MM.1S (cell line): ENCODE measurements at places on chromosomes 7 and 10.

DNA sequence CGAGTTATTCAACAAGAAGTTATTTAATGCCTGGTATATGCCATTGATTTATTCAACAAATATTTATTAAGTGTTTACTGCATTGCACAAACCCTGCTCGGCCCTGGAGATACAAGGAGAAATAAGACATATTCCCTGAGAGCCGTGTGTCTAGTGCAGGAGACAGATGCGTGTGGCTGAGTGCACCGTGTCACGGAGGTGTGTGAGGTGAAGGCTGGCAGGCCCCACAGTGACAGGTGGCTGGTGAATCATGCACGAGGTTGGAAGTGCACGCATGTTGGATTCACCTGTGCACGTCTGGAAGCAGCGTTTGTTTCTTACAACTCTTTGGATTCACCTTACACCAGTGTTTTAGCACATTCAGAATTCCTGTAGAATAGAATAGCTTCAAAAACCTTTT lies 136.6 kb upstream of the SHH start:
- no peak for DNase-seq

GRCh38 chr10:13567030-13567429 lies 19.7 kb upstream of the PRPF18 start:
- no peak for DNase-seq

GRCh38 chr10:69389827-69390490 lies 26.8 kb downstream of the TACR2 start:
- DNase-seq: no peak

- no peak for DNase-seq
Observed at GRCh38 chr10:132459301-132460003, 62.5 kb downstream of the PWWP2B start.

- no peak for DNase-seq
Observed at GRCh38 chr7:133941496-133941895, 185.6 kb upstream of the LRGUK start.

- DNase-seq: peak; percentile 81
Observed at GRCh38 chr7:45328403-45328981, 170.9 kb downstream of the RAMP3 start.

DNA sequence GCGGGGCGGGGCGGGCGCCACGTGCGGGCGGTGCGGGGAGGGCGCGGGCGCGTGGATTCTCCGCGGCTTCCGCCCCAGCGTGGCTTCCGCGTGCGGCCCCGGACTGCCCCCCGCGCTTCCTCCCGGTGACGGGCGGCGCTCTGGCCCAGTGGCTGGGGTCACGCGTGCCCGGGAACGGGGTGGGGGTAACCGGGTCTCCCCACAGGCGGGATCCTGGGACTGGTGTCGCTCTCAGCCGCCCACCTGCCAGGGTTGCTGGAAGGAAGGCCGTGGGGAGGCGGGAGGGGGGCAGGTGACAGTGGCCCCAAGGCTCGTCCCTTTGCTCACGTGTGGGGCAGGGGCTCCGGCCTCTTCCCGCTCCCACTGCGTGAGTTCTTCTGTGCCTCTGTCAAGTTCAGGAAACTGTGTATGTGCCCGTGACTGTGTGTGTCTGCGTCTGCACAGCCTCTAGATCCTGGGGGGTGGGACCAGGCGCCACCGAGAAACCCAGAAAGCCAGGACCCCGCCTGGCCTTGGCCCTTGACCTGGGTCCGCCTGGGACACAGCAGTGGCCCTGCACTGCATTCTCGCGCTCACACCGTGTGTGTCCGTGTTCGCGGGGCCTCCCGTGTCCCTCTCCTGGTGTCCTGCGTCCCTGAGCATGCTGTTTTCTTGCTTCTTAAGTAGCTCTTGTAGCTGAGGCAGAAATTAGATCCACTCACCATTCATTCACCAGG lies 919 bp downstream of the MAFK start:
- DNase-seq: no peak

DNA sequence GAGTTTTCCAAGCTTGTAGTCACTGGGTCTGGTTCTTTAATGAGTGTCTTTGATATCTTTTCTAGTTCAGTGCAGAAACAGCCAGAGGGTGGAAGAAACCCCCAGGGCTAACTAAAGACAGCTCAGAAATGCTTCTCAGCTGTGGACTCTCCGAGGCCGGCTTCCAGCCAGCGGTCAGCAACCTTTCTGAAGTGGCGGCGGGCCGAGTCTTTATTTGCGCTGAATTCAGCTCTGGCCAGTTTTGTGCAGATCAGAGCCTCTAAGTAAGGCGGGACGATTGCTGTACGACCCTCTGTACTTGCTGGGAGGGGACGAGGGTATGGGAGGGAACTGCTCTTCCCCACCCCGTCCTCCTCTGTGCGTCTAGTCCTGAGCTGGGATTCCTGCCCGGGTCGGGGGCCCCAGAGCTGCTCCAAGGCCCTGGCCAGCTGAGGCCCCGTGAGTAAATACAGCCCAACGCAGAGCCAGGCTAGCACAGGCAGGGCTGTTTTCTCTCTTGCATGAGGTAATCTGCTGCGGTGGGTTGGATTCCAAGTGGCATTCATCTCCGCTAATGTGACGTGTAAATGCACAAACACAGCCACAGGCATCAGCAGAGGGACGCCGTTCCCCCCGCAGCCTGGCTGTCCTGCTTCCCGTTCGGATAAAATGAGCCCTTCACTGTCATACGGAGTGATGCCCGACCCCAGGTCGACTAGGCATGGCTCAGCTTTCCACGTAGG lies 159.8 kb downstream of the PIP4K2A start:
- DNase-seq: no peak
